ENCODE measurements at places on chromosomes 13 and 19.
A peak's percentile ranks its signal among the peaks of the same experiment; 100 is the strongest.

GRCh38 chr19:33071887-33072286, 7.2 kb upstream of the RHPN2 start:
- no peak for DNase-seq

DNA sequence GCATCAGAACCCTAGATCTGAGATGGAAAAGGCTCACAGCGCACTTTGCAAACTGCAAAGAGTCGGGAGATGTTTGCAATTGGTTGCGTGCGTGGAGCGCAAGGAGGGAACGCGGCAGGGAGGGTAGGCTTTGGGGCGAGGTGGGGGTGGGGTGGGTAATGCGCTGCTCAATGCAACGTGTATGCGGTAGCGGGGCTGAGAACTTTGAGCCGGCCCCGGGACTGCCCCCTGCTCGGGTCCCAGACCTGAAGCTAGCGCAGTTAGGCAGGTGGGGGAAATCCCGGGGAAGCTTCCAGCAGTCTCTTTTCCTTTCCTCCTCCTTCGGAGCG, 971 bp downstream of the FOSB start:
- no peak for DNase-seq

DNA sequence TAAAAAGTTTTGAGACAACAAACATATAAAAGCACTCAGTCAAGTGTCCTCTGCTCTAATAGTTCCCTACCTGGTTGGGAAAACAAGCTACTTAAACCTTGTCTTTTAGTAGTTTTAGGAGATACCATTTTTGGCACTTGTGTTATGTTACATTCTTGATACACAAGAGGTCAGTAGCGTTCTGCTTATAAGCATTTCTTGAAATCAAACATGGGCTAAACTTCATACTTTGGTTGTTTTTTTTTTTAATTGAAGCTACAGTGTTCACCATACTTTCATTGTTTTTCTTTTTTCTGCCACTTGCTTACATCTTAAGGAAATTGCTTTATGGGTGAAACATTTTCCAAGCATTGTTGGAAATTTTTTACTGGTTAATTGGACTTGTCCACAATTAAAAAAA, 12.9 kb downstream of the NHLRC3 start:
- no peak for DNase-seq

DNA sequence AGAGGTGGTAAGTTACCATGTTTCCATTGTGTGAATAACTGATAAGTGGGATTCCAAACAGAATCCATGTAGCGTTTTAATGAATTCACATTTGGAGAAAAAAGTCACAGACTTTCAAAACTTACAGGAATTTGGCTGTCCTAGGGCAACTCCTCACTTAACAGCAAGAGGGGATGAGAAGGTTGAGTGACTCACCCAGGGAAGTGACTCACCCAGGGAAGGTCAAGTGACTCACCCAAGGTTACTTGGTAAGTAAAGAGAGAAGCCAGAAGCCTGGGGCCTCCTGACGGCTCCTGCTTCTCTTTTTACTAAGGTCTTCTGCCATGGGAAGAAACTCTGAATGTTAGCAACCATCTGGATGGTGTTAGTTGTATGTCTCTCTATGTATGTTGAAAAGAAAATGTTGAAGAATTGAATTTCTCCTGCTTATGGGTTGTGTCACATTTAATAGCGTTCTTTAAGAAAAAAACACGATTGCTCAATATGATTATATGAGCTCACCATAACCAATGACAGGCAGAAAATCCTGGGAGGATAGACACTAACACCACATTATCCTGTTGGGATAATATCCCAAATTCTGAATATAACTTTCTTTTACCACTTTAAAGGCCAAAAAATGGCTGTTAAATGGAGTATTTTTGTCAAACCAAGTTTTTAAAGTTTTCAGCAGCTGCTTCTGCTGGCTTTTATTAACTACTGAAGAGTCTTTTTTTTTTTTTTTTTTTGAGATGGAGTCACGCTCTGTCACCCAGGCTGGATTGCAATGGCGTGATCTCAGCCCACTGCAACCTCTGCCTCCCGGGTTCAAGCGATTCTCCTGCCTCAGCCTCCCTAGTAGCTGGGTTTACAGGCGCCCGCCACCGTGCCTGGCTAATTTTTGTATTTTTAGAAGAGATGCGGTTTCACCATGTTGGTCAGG, 195.6 kb downstream of the GGACT start:
- no peak for DNase-seq

DNA sequence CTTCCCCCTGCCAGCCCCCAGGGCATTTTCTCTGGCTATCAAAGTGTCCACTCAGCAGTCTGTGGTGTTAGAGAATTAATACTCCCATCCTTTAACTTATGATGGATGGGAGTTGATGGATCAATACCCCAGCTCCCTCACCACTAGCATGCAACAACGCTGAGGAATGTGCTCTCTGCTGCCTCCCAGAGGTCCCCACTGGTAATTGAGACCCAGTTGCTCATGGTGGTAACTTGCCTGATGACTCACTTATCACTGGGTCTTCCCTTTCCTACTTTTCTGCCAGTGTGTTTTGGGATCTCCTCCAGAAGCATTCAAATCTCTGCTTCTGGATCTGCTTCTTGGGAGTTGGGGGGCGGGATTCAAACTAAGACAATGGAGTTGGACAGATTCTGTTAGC, 20.3 kb upstream of the CACNA1A start:
- DNase-seq, result no peak

- no peak for DNase-seq
Measured at GRCh38 chr13:113532156-113532806, 41.8 kb upstream of the DCUN1D2 start.

- DNase-seq, result no peak
Measured at GRCh38 chr13:40178130-40178529, 488.3 kb downstream of the FOXO1 start.

GRCh38 chr13:102470283-102470917, 68.6 kb upstream of the FGF14 start:
- no peak for DNase-seq

GRCh38 chr19:57106722-57107235, 13.0 kb upstream of the USP29 start:
- no peak for DNase-seq

DNA sequence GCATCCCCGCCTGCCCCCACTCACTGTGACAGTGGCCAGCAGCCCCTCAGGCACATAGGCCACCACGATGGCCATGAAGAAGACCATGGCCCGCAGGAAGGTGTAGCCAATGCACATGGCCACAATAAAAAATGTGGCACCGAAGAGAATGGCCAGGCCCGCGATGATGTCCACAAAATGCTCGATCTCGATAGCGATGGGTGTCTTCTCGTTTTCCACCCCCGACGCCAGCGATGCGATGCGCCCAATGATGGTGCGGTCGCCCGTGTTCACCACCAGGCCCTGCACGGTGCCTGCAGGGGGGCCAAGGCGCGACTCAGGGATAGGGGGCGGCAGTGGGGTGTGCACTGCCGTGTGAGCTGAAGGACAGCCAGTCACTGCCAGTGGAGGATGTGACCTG, 3.7 kb downstream of the ATP4A start:
- no peak for DNase-seq

DNA sequence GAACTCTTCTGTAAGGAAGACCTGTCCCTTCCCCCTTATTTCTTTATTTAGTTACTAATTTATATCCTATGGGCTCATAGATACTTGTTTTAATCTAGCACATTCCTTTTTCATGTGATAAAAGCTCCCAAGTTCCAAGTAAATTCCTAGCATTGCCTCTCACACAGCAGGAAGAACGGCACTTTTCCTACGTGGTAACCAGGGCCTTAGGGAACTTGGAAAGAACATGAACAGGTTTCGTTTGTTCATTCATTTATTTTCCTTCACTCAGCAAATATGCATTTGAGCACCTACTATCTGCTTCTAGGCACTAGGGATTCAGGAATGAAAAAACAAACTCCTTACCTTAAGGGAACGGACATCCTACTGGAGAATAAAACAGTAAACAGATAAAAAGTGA, 125.1 kb downstream of the SIPA1L3 start:
- no peak for DNase-seq

DNA sequence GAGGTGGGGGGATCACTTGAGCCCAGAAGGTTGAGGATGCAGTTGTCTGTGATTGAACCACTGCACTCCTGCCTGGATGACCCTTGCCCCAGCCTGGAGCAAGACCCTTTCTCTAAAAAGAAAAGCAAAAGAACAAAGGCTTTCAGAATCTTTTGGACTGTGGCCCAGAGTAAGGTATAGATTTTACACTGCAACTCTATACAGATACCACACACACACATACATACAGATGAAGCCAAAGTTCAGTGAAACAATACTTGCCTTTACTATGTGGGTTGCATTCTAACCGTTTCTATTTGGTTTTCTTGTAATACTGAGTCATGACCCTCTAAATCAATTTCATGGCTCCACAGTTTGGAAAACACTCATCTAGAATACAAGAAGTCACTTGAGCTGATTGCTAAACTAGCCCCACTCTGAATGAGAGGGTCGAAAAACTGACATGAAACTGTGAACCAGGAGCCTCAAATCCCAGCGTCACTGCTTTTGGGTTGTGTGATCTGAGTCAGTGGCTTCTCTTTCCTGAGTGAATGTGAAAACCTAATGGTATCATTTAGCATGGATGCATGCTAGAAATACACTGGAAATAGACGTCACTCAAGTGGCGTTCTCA, 756.1 kb downstream of the UQCRFS1 start:
- DNase-seq, result no peak

- peak; percentile 95 for DNase-seq
Measured at GRCh38 chr13:50123862-50124535, 108.8 kb downstream of the KCNRG start.

- DNase-seq, result no peak
Measured at GRCh38 chr13:59445812-59446211, 717.9 kb downstream of the DIAPH3 start.

DNA sequence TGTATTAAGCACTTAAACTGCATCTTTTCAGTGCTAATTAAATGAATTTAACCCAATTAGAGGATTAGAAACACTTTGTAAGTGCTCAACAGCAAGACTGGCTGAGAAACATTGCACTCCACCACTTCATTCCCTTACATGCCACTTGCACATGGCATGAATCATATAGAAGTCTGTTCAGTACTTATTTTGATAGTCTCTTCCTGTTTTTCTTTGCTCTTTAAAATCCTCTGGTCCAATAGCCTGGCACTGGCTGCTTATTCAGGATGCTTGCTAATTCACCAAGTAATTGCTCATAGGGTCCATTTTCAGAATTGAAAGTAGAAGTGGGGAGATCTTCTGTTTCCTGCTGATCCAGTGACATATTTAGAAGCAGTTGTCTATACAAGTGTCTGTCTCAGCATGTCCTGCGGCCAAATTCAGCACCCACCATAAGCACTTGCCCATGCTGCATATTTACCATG, 900.1 kb downstream of the PCDH9 start:
- DNase-seq, result no peak

DNA sequence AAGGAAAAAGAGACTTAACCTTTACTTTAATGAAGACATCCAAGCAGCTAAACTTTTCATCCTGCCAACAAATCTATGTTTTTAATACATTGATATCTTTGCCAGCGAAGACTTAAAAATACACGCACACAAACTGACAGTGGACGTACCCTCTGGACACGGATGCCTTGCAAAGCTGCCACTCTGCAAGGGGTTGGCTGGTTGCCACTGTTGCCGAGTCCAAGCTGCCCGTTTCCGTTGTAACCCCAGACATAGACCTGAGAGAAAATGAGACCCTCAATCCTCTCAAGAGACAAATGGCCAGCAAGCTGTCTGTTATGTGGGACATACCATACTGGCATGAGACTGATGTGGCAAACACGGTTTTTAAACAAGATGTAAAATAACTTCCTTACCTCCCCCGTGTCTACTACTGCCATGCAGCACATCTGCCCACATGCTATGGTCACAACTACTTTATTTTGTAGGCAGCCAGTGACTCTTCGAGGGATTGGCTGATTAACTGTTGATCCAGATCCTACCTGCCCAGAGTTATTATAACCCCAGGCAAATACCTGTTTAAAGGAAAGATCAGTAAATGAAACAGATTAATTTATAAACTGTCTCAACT, 21.2 kb downstream of the RCBTB2 start:
- DNase-seq, result no peak

DNA sequence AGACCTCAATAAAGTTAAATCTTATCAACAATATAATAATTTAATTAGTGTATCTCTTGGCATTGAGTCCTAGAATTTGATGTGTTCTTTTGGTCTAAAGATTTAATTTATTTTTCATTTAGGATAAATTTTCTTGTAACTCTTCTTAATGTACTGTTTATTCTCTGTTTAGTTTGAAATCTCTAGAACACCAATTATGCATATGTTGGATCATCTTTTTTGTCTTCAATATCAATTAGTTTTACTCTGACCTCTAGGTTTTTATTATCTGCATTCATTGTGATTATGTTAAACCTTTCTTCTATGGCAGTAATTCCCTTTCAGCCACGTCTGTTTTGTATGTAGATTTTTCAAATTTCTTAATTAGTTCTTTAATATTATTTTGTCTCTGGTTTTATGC, 93.8 kb upstream of the ARHGEF7 start:
- DNase-seq, result no peak

DNA sequence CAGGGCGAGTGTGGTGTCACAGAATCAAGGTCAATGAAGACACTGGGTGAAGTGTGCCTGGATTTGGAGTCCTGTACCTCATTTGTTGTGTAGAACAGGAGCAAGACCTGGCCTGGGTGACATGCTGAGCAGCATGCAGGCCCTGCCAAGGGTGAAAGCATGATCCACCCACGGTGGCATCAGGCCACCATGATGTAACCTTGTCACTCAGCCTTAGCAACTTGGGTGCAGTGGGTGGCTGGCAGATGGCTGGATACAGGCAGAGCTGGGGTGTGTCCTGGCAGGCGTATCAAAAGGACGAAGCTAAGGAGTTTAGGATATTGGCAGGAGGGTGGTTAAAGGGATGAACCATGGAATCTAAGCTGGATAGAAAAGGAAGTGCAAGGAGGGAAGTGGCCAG, 10.3 kb downstream of the THSD1 start:
- no peak for DNase-seq

GRCh38 chr13:29713839-29714238, 118.4 kb upstream of the SLC7A1 start:
- no peak for DNase-seq

GRCh38 chr19:3670796-3671679, 29.2 kb downstream of the PIP5K1C start:
- DNase-seq, result no peak

GRCh38 chr13:95643571-95643935, 953 bp downstream of the DZIP1 start:
- no peak for DNase-seq

DNA sequence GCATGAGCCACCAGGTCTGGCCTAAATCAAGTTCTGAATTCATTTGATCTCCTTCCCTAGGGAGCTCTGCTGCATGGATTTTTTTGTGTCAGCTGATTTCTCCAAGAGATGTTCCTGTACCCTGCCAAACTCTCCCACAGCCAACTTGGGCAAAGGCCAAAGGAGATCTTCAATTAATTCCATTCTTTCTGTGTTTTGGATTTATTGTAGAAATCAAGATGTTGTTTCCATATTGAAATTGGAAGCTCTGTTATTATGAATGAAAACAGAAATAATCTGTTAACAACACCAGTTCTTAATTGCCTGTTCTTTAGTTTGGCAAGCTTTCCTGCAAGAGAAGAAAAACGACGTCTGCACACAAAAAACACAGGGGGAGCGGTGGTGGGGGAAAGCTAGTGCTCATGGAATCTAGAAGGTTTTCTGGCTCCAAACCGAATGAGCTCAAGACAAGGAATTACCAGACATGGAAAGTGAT, 86.5 kb upstream of the ABCC4 start:
- DNase-seq, result peak; percentile 8
